ENCODE measurements at places on chromosomes 1 and 21. TPM values are rescaled to one million over a fixed set of nuclear protein-coding genes. Genes with fewer than 3 reads are reported as not detected.

Gene ITGB2
- total RNA-seq: 148 TPM

Gene PATJ
- total RNA-seq: 48.0 TPM

- no peak overlapping the region for H3K27ac ChIP-seq
- H3K36me3 ChIP-seq: no peaks in the 10 kb centered on the region
- no peaks in the 10 kb centered on the region for H3K27me3 ChIP-seq
- no peak for DNase-seq
Measured at GRCh38 chr1:178643831-178644230, 81.2 kb upstream of the RALGPS2 start.

Gene BRDT
- total RNA-seq: not detected

DNA sequence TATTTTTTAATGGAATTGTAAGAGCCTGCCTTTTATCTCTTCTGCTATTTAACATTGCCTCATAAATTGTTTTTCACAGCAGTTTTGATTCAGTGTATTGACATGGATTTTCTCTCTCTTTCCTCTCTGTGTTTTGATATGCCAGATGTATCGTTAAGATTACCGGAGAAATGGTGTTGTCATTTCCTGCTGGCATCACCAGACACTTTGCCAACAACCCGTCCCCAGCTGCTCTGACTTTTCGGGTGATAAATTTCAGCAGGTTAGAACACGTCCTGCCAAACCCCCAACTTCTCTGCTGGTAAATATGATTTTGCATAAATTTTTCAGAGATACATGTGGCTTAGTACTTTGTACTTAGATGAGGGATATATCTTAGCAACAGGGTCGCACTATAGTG lies 23.1 kb upstream of the DYNLT5 start:
- no peaks in the 10 kb centered on the region for H3K36me3 ChIP-seq
- peaks cover 10% of the 10 kb centered on the region for H3K4me1 ChIP-seq
- H3K27me3 ChIP-seq: no peaks in the 10 kb centered on the region
- peak overlapping the region; percentile 1 for H3K27ac ChIP-seq
- no peak for DNase-seq
- no peak overlapping the region for H3K4me3 ChIP-seq

DNA sequence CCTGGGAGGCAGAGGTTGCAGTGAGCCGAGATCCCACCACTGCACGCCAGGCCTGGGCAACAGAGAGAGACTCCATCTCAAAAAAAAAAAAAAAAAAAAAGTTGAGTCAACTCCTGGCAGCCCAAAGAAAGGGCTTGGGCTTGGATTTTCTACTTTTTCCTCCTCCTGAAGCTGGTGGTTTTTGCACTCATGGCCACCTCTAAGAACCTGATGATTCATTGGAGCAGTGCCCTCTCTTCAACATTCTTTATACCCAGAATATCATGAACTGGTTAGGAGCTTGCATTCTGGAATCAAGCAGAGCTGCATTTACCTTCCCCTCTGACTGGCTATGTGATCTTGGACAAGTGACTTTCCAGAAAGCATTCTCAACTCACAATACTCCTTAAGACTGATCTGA lies 3.5 kb upstream of the ACTA1 start:
- H3K36me3 ChIP-seq: peaks cover 12% of the 10 kb centered on the region
- H3K27ac ChIP-seq: no peak overlapping the region
- H3K4me1 ChIP-seq: no peaks in the 10 kb centered on the region

- H3K4me1 ChIP-seq: peaks cover 58% of the 10 kb centered on the region
- no peaks in the 10 kb centered on the region for H3K36me3 ChIP-seq
- no peaks in the 10 kb centered on the region for H3K27me3 ChIP-seq
- no peak overlapping the region for H3K4me3 ChIP-seq
Measured at GRCh38 chr1:212290608-212291007, 5.4 kb downstream of the PPP2R5A start.

- DNase-seq: no peak
- H3K27me3 ChIP-seq: no peaks in the 10 kb centered on the region
- peaks cover 20% of the 10 kb centered on the region for H3K4me1 ChIP-seq
- H3K27ac ChIP-seq: no peak overlapping the region
- no peaks in the 10 kb centered on the region for H3K36me3 ChIP-seq
Measured at GRCh38 chr1:50979937-50980336, 9.9 kb downstream of the CDKN2C start.

Measured in upper lobe of left lung (tissue), 6 donors.